ENCODE measurements at places on chromosomes 12 and 14.

DNA sequence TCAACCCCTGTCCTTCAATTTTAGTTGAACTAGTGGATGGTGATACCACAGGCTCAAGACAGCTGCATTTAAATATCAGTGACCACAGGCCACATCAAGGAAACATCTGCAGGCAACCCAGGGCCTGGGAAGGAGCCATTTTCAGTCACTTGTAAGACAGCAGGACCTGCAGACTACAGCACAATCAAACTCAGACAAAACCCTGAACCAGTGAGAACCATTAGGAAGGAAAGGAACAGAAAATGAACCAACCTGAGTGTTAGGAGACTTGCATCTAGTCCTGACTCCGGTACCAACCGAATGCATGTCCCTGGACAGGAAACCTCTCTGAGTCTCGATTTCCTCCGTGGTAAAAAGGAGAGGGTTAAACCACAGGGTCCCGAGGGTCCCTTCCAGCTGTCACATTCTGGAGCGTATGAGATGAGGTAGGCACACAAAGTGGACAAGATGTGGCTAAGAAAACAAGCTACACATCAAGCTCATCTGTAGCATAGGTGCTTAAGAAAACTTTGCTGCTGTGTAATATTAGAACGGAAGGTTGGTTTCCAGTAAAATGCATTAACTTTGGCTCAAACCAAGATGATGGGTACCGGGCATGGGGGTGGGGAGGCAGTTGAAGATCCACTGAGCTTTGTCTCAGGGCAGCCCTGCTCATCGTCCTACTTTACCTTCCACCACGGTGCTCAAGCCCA is 1.6 kb upstream of the CDKN1B start:
- DNase-seq, result peak; percentile 27

GRCh38 chr14:73173092-73173735 is 36.9 kb downstream of the PSEN1 start:
- DNase-seq, result peak; percentile 32

GRCh38 chr12:77685112-77685511 is 145.6 kb upstream of the NAV3 start:
- DNase-seq, result peak; percentile 69

GRCh38 chr14:60197629-60198303 is 32.6 kb upstream of the DHRS7 start:
- no peak for DNase-seq

DNA sequence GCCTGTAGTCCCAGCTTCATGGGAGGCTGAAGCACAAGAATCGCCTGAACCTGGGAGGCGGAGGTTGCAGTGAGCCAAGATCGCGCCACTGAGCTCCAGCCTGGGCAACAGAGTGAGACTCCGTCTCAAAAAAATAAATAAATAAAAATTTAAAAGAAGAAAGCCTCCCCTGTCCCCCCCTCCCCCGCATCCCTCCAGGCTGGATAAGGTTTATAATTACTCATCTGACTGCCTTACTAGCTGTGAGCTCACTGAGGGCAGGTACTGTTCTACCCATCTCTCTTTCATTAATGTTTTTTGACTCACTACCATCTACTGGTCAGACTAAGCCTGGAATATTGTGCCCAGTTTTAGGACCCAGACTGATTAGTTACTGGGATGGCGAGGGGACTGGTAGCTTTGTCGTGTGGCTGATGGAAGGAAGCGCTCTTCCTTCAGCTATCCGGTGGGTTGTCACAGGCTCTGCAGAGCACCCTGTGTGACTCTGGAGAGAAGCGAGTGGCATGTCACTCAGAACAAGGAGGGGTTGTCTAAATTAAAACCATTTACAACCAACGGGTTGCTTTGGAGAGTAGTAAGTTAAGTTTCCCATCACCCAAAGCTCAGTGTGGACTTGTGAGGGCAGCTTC is 16.9 kb downstream of the EVL start:
- DNase-seq, result no peak

GRCh38 chr12:16730772-16731171 is 124.8 kb upstream of the LMO3 start:
- DNase-seq, result no peak

GRCh38 chr12:52895726-52896189 is 9.1 kb downstream of the KRT8 start:
- DNase-seq, result no peak

GRCh38 chr14:76613616-76614015 is 147.7 kb upstream of the VASH1 start:
- DNase-seq, result no peak

GRCh38 chr14:33570694-33571310 is 380.1 kb downstream of the EGLN3 start:
- no peak for DNase-seq

- DNase-seq, result no peak
Observed at GRCh38 chr12:99859126-99859525, 125.6 kb downstream of the ANKS1B start.

GRCh38 chr14:34055157-34055950 is 104.5 kb upstream of the EGLN3 start:
- DNase-seq, result no peak

- DNase-seq, result no peak
Observed at GRCh38 chr12:70314145-70314544, 51.9 kb upstream of the KCNMB4 start.
